GM12865 (cell line): ENCODE measurements at places on chromosomes 16 and 17.
A peak's percentile ranks its signal among the peaks of the same experiment; 100 is the strongest.

DNA sequence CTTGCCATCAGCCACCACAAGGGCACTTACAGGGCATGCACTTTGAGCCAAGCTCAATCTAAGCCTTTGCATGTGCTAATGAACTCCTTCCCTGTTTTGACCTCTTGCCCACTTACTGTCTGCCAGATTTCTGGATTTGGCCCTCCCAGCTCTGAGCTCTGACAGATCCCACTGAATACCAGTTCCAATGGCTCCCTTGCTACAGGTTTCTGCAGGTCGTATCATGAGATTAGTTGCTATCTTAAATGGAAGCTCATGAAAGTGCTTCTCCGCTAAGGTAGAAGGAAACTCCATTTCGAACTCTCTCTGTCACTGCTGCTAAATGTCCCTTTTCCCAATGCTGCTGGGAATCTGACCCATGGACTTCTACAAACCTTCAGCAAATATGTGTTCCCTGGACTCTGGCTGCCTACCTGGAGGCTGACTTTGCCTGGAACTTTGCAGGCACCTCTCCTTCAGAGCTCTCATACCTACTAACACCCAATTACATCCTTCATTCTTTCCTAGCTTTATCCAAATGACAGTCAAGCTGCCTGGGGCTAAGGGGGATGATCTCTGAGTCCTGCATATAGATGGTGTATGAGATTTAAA, 23.5 kb upstream of the TOB1 start:
- DNase-seq: no peak

GRCh38 chr16:58176608-58177352, 21.1 kb downstream of the CSNK2A2 start:
- no peak for DNase-seq

DNA sequence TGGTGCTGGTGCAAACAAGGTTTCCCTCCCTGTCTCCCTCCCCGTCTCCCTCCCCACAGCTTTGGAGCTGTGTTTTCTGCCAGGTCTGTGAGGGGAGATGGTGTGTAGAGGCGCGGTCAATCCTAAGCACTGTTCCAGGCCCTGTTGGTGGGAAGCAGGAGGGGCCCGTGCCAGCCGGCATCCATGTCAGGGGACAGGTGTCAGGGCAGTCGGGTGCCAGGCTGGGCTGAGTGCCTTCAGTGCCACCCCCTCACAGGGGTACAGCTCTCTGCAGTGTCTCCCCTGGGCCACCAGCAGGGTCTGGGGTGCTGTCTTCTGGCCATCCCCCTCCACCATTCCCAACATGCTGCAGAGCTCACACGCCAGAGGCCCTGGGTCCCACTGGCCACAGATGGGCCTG, 73.6 kb downstream of the KLHDC4 start:
- no peak for DNase-seq

DNA sequence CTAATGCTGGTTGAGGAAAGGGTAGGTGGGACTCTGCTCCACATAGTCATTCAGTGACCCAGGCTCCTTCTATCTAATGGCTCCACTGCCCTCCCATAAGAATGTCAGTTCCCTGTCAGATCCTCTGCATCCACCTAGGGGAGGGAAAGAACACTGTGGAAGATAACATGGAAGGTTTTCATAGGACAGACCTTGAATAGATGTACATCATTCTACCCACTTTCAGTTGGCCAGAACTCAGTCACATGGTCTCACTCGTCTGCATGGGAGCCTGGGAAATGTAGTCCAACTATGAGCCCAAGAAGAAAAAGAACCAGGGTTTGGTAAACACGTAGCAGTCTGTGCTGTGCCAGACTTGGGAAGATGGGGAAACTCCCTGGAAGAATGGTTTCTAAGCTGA, 27.1 kb upstream of the SCNN1B start:
- peak; percentile 18 for DNase-seq

- no peak for DNase-seq
Observed at GRCh38 chr17:68785565-68786486, 169.4 kb downstream of the ABCA8 start.

GRCh38 chr16:48438414-48438813, 53.2 kb upstream of the SIAH1 start:
- no peak for DNase-seq

DNA sequence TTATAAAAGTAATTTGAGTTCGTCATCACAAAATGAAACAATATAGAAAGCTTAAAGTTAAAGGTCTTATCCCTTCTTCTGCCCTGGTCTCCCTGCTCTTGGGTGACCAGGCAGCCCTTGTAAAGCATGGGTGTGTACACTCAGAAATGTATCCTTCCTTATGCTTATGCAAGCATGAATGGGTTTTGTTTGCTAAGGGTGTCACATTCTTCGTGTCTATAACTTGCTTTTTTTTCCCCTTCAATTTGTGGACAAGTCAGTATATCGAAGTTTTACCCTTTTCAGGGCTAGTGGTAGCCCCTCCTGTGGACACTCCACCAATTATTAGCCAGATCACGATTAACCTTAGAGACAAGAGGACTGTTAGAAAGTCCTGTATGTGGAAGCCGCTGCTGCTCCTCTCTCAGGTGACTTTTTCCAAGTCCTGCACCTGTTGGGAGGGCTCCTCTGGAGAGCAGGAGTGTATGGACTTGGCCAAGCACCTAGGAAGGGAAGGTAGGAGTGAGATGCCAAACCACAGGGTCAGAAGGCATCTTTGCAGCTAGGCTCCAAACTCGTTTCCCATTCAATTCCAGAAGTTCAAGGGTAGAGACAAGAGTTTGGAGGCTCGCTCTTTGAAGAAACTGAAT, 50.9 kb downstream of the LDHD start:
- no peak for DNase-seq

DNA sequence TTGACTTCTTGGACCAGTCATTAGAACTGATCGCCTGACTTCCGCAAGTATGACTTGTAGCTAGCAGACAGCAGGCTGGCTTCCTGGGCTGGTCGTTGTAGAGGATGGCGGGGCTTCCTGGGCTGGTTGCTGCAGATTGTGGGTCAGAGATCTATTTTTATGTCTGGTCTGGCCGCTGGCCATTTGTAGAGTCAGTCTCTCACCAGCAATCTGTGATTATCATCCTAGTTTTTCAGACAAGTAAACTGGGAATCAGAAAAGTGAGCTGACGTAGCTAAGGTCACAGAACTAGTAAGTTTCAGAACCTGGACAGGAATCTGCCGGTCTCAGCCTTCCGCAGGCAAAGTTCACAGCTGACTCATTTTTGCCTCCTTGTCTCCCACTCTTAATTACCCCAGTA, 19.1 kb downstream of the GPR142 start:
- DNase-seq: no peak

DNA sequence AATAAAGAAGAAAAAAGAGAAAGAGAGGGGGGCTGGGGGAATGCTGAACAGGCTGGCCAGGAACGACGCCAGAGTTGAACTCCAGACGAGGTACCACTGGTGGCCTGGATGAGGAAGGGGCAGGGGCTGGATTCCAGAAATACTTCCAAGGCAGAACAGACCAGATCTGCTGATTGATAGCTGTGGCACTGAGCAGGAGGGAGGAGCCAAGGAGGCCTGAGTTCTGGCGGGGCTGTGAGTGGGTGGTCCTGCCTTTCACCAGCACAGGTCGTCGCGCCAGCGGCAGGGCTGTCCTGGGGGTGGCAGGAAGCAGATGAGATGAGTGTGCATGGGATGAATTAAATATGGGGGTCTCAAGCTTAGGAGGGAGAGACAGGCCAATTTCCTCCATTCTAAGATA, 5.5 kb downstream of the CCDC42 start:
- no peak for DNase-seq

DNA sequence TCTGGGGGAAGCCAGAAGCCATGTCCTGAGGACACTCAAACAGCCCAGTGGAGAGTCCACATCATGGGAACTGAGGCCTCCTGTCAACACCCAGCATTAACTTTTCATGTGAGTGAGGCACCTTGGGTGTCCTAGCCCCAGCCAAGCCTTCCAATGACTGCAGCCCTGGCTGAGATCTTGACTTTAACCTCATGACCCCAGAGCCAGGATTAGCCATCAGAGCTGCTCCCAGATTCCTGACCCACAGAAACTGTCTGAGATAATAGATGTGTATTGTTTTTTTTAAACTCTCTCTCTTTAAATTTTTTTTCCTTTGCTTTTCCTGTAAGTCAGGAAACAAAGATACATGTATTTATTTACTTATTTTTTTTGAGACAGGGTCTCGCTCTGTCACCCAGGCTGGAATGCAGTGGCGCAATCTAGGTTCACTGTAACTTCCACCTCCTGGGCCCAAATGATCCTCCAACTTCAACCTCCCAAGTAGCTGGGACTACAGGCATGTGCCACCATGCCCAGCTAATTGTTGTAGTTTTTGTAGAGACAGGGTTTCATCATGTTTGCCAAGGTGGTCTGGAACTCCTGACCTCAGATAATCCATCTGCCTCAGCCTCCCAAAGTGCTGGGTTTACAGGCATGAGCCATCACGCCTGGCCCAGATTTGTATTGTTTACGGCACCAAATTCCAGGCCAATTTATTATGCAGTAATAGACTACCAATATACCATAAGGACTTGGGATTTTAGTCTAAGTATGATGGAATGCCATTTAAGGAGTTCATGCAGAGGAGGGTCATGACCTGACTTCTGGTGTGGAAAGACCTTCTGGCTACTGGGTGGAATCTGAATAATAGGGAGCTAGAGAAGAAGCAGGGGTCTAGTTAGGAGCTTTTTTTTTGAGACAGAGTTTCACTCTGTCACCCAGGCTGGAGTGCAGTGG, 14.0 kb upstream of the TMEM94 start:
- DNase-seq: no peak

- no peak for DNase-seq
Observed at GRCh38 chr17:82356845-82357355, 2.1 kb upstream of the TEX19 start.

DNA sequence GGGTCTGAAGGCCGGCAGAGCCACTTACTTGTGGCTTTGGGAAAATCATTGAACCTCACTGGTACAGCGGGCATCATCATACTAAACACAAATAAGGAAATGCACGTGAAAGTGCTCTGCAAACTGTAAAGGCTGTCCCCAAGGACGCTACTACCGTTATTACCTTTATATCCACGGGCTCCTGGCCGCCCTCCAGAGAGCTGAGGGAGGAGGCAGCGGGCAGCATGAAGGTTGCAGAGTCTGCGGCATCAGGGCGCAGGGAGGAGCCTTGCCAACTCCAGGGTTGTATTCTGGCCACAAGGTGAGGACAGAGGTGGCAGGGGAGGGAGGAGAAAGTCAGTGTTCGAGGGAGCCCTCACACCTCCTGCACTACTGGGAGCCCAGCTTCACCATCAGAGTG, 68.3 kb upstream of the GCSH start:
- no peak for DNase-seq

DNA sequence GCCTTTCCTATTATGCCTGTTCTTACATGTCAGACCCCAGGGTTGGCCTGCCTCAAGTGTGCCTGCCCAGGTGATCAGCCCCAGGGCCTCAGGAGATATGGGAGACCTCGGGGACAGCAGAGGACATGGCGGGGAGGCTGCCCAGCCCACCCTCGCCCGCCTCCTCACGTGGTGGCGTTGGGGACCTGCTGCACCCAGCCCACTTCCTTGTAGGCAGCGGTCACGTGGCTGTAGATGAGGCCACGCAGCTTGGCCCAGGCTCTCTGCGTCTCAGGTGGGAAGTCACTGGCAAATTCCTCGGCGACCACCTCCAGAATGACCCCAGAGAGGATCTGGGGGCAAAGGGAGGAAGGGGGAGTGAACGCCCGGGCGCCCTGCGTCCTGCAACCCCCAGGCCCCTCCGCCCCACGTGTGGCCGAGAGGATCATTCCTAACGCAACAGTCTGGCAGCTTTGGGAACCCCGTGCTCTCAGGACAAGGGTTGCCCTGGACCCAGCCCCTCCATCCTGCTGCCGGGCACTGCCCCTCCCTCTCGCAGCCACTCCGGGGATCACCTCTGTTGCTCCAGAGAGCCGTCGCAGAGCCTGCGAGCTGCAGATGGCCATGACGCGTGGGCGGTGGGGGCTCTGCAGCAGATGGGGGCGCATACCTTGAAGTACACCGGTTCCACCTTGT, 6.6 kb downstream of the CYGB start:
- DNase-seq: no peak

- no peak for DNase-seq
Observed at GRCh38 chr16:68434624-68435210, 13.6 kb downstream of the SMPD3 start.

GRCh38 chr17:79374087-79374689, 236.7 kb downstream of the RBFOX3 start:
- no peak for DNase-seq

DNA sequence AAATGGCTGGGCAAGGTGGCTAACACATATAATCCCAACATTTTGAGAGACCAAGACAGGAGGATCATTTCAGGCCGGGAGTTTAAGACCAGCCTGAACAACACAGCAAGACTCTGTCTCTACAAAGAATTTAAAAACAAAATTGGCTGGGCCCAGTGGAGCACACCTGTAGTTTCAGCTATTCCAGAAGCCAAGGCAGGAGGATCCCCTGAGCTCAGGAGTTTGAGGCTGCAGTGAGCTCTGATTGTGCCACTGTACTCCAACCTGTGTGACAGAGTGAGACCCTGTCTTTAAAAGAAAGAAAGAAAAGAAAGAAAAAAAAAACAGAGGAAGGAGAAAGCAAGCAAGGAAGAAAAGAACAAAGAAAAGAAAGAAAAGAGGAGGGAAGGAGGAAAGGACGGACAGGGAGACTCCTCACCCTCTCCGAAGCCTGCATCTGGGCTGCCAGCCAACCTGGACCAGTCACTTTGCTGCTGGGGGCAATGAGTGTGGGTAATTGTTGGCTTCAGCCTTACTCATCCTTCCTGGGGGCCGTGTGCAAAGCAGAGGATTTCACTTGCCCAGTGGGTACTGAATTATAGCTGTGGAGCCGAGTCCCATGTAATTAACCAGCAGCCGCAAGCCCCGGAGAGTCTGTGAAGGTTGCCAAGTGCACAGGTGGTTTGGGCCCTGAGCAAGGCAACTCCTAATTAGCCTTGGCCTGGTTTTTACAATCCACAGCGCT, 6.7 kb upstream of the MT4 start:
- no peak for DNase-seq

DNA sequence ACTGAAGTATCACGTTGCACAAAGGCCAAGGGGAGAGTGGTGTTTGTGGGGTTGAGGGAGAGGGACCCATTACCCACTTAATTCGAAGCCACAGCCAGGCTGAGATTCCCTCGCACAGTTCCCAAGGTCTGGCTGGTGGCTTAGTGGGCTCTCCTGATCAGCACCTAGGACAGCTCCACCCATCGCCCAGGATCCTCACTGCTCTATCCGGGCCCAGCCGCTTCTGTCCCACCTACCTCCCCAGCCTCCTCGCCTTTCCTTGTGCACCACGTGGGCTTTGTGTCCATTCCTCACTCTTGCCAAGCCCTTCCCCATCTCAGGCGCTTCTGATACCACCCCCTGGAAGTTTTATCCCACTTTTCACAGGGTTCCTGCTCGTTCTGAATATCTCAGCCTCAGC, 163.5 kb downstream of the CCT6B start:
- DNase-seq: peak; percentile 19
